ENCODE measurements at places on chromosomes 3 and 15. TPM values are rescaled to one million over a fixed set of nuclear protein-coding genes. Genes with fewer than 3 reads are reported as not detected.

- H3K27me3 ChIP-seq, result peaks cover 71% of the 10 kb centered on the region
- DNase-seq, result no peak
- H3K36me3 ChIP-seq, result no peaks in the 10 kb centered on the region
- no peak overlapping the region for H3K27ac ChIP-seq
- H3K4me1 ChIP-seq, result peaks cover 9% of the 10 kb centered on the region
These were observed 147.5 kb upstream of the THBS1 start for GRCh38 chr15:39433376-39433775.

SLC6A20 gene
- total RNA-seq, result not detected

TEX55 gene
- total RNA-seq, result not detected

GPR149 gene
- not detected for total RNA-seq
